Osteocyte (in vitro differentiated cells): ENCODE measurements at places on chromosomes 4 and X.

- DNase-seq = no peak
Observed at GRCh38 chr4:98601708-98602107, 56.7 kb downstream of the TSPAN5 start.

DNA sequence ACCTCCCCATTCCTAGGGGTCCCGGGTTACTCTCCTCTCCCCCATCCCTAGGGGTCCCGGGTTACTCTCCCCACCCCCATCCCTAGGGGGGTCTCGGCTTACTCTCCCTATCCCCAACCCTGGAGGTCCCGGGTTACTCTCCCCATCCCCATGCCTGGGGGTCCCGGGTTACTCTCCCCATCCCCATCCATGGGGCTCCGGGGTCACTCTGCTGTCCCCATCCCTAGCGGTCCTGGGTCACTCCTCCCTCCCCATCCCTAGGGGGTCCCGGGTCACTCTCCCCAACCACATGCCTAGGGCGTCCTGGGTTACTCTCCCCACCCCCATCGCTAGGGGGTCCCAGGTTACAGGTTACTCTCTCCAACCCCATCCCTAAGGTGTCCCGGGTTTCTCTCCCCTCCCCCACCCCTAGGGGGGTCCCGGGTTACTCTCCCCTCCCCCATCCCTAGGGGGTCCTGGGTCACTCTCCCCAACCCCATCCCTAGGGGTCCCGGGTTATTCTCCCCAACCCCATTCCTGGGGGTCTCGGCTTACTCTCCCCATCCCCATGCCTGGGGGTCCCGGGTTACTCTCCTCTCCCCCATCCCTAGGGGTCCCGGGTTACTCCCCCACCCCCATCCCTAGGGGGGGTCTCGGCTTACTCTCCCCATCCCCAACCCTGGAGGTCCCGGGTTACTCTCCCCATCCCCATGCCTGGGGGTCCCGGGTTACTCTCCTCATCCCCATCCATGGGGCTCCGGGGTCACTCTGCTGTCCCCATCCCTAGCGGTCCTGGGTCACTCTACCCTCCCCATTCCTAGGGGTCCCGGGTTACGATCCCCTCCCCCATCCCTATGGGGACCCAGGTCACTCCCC, 821 bp downstream of the ASMTL start:
- DNase-seq = peak; percentile 81

DNA sequence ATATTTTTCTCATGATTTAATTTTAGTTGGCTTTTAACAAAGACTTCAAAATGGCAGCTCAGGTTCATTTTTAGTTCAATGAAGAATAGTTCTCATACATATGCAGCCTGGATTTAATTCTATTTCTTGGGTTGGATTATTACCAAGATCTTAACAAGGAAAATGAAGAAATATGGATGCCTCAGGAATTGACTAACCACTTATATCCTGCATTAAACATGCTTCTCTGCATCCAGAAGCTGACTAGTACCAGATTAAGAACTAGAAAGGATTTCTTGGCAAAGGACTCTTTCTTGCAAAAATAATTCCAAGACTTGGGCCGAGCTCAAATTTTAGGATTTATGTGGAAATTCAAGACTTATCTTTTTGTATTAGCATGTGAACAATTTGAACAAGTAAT, 5.6 kb upstream of the KLHL2 start:
- no peak for DNase-seq

GRCh38 chr4:158580064-158580463, 58.4 kb downstream of the RXFP1 start:
- no peak for DNase-seq

- DNase-seq = no peak
Observed at GRCh38 chr4:1515763-1516162, 109.5 kb upstream of the NKX1-1 start.

- no peak for DNase-seq
Observed at GRCh38 chr4:122500852-122501501, 44.5 kb upstream of the IL2 start.

DNA sequence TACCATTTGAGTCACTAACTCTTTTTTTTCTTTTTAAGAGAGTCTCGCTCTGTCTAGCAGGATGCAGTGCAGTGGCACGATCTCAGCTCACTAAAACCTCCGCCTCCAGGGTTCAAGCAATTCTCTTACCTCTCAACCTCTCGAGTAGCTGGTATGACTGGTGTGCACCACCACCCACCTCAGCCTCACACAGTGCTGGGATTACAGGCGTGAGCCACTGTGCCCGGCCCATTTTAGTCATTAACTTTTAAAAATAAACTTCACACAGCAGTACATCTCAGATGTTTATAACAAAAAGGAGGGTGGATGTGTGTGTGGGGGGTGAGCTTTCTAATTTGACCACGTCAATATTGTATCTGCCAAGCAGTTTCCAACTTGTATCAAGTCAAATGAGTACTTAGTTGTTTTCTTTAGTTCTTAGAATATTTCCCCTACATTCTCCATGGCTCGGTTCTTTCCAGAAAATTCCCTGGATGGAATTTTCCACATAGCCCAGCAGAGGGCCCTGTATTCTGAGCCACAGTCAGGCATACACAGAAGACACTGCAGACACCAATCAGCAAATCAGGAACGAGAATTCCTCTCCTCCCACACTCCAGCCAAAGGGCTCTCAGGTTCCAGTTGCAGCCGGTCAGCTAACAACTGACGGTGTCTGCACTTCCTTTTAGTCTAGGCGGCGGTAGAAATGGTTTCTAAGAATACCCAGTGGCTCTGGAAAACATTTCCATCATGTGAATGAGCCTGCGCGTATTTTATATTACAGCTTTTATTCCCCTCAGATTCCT, 20.1 kb upstream of the ARAF start:
- DNase-seq = peak; percentile 88

GRCh38 chr4:86594559-86595425, 677 bp downstream of the PTPN13 start:
- DNase-seq = peak; percentile 87

GRCh38 chr4:122583906-122584305, 37.0 kb downstream of the IL21 start:
- no peak for DNase-seq

GRCh38 chrX:107205770-107206696, at the start of the genes DNAAF6 and NUP62CL:
DNAAF6 (plus strand) TSS chrX:107206611; CDS start chrX:107212876, 6,265 bp downstream.
NUP62CL (minus strand) TSS chrX:107206433; CDS start chrX:107175146, 31,287 bp downstream.
- DNase-seq = no peak

DNA sequence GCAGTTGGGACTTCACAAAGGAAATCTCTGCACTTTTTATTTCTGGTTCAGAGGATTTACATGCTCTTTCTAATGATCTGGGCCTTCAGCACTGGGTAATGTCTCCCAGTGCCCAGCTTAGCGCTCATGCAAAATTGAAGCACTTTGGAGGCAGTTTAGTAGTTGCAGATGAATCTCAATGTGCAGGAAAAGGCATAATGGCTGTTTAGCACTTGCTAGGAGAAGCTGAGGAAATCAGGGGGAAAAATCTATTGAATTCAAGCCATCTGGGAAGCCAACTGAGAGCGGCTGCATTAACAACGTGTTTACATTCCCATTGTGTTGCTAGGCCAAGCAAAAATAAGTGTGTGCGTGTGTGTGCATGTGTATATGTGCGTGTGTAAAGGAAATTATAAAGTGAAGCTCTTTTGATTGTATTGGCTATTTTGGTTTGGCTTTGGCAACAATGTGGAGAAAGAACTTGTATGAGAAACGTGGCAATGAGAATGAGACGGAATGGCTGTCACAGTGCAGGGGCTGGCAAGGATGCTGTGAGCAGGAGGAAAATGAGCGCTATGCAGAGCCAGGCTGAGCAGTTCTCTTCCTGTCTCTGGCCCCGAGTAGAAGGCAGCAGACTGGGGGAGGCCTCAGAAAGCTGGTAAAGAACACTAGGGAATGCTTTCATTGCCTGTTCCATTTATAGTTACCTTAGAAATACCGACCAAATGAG, 231.5 kb downstream of the UNC5C start:
- no peak for DNase-seq

GRCh38 chr4:182897601-182898478, 19.3 kb downstream of the DCTD start:
- DNase-seq = no peak

GRCh38 chrX:54921427-54922021, 900 bp downstream of the TRO start:
- peak; percentile 91 for DNase-seq

- no peak for DNase-seq
Observed at GRCh38 chrX:68186552-68187262, 246.6 kb downstream of the OPHN1 start.

- no peak for DNase-seq
Observed at GRCh38 chr4:79864500-79865200, 208.4 kb downstream of the ANTXR2 start.

DNA sequence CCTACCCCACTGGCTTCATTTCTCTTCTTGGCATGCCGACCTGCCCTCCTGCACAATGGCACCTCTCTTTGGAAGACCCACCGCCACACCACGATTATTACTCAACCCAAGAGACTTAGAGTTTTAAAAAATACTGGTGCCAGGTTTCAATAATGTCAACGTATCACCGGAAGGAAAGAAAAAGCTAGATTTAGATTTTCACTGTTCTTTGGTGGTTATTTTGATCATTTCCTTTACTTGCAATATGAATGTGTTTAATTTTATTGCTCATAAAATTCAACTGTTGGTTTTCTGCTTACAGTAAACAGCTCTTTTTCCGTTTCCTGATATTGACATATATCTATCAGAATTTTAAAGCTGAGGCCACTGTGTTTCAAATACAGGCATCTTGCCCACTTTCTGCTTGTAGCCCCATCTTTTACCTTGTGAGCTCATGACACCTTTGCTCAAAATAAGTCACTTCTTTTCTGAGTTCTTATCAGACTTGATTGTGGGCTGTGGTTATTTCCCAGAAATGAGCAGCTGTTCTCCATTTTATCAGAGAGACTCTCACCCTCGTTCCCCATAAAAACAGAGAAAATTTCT, 439.1 kb downstream of the INPP4B start:
- DNase-seq = no peak

DNA sequence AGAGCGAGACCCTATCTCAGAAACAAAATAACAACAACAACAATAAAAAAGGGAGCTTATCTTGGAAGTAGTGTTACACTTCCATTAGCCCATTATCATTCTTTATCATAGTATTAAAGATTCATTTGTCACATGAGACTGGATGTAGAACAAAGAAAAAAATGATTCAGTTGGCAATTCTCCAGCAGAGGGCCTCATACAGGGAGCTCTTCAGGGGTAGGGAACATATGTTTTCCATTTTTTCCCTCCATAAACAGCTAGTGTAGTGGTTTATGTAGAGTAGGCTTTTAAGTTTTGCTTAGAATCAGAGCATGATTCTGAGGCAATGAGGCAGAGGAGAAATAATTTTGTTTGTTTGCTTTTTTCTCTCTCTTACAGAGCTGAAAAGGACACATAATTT, 5.8 kb downstream of the CPE start:
- DNase-seq = no peak

- DNase-seq = no peak
Observed at GRCh38 chr4:11805842-11806241, 377.1 kb upstream of the HS3ST1 start.

- DNase-seq = no peak
Observed at GRCh38 chr4:152996111-152996571, 60.0 kb downstream of the FHDC1 start.

- no peak for DNase-seq
Observed at GRCh38 chr4:8655411-8656184, 63.0 kb downstream of the CPZ start.

DNA sequence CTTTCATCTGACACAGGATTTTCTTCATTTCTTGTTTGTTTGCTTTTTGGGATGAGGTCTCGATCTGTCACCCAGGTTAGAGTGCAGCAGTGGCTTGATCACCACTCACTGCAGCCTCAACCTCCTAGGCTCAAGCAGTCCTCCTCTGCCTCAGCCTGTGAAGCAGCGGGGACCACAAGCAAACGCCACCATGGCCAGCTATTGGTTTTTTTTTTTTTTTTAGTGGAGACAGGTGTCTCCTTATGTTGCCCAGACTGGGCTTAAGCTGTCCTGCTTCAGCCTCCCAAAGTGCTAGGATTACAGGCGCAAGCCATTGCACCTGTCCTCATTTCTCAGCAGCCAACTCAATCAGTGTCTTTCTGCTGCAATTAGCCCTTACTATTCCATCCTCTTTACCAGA, 10.3 kb downstream of the SPRY1 start:
- no peak for DNase-seq

DNA sequence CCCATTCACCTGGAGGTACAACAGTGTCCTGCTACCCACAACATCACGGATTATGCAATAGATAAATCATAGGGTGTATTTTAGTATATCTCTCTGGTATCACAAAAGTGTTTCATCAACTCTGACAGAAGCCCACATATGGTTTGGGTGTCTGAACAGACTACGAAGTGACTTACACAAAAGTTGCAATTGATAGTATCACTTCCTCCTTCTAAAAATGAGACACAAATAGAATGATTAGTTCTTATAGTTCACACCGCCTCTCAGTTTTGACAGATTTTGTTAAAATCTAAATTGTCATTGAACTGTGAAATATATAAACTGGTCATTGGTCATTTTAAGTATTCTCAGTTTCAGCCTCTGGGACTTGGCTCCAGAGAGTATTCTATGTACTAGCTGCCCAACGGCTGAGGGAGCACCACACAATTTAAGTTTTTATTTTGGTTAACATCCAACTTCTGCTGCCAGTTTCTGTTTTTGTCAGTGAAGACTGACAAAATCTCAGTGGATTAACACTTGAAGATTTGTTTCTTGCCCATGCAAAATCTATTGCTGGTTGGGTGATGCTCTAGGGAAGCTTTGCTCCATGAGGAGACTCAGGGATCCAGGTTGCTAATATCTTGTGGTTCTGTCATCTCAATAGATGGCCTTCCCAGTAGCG, 113.8 kb upstream of the PUDP start:
- no peak for DNase-seq

- DNase-seq = no peak
Observed at GRCh38 chrX:86436116-86436515, 287.9 kb downstream of the DACH2 start.

- no peak for DNase-seq
Observed at GRCh38 chrX:109372291-109372690, 109.6 kb downstream of the GUCY2F start.

GRCh38 chrX:100880368-100880767, 6.2 kb upstream of the NOX1 start:
- DNase-seq = no peak

GRCh38 chr4:82293304-82293703, 80.5 kb downstream of the HNRNPD start:
- DNase-seq = no peak

DNA sequence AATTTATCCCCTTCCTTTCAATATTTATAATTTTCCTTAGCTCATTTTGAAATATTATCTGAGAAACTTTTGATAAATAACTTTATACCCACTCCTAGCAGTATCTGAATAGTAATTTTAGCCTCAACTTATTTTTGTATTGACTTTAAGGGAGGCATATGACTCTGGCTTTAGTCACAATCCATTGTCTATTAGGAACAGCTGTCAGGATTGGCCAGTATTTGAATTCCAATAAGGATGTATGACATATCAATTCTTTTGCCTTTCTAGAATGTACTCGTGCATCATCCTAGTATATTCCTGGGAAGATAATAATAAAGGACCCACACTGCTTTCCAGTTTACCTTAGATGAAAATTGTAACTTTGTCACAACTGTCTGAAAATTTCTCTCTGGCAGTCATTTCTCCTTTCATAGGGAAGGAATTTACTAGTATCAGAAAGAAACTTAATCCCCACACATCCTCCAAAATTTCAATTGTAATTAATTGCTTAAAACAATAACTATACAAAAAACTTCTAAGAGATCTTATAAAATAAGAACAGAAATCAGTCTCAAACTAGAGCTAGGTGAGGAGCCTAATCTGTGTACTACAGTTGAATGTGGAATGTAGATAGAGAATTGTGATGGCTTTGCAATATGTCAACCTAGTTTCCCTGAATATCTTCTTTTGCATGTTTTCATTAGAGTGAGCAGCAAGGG, 121.0 kb upstream of the EPHA5 start:
- DNase-seq = no peak

GRCh38 chr4:124019749-124020549, 623.4 kb downstream of the SPRY1 start:
- DNase-seq = no peak

GRCh38 chrX:40022421-40022820, 75.3 kb downstream of the BCOR start:
- no peak for DNase-seq
